ENCODE measurements at places on chromosomes 1 and 21.

DNA sequence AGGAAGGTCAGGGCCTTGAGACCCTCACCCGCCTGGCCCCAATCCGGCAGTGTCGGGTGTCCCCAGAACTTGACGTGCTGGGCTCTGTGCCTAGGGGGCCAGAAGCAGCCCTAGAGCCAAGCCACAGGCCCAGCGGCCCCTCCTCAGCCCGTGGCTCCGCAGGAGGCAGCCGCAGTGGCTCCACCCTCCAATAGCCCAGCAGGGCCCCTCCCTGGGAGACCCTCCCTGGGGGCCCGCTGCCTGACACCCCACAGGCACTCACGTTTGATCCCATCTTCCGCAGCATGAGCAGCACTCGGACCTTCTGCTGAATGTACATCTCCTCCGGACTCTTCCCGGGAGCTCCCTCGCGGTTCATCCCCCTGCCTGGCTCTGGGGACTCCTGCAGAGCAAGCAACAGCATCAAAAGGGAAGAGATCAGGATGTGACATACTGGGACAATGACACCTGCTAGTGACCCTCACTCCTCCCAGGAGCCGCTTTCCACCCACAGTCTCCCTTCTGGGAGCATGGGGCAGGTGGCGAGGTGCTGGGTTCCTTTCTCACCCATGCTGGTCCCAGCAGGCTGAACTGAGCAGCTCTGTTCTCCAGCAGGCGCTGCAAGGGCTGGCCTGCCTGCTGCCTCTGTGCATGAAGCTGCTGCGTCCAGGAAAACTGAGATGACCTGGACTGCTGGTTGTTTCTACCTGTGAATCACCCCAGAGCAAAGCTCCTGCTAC is 38.2 kb downstream of the CTNNBIP1 start:
- DNase-seq: no peak

GRCh38 chr1:206831650-206832049 is 33.8 kb upstream of the IL20 start:
- no peak for DNase-seq

GRCh38 chr1:162854245-162854882 is 6.6 kb downstream of the CCDC190 start:
- peak; percentile 63 for DNase-seq

DNA sequence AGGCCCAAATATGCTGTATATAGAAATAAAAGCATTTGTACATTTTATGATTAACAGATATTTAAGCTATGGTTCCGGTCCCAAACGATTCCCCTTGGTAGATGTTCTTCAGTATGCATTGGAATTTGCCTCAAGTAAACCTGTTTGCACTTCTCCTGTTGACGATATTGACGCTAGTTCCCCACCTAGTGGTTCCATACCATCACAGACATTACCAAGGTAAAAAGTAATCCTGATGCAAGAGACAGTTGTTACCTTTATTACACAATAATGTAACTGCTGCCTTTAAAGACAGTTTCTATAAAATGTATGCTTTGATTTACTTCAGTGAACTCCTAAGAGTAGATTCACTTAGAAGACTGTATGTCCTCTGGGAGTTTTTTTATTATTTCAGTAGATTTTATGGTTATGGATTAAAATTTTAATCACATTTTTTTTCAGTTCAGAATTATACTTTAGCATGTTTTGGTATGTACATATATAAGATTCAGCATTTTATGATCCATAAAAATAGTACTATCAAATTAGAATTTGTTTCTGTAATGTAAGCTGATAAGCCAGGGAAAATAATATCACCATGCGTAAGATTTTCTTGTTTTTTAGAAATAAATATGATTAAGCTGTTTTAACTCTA is 96.5 kb downstream of the USP25 start:
- DNase-seq: peak; percentile 50

DNA sequence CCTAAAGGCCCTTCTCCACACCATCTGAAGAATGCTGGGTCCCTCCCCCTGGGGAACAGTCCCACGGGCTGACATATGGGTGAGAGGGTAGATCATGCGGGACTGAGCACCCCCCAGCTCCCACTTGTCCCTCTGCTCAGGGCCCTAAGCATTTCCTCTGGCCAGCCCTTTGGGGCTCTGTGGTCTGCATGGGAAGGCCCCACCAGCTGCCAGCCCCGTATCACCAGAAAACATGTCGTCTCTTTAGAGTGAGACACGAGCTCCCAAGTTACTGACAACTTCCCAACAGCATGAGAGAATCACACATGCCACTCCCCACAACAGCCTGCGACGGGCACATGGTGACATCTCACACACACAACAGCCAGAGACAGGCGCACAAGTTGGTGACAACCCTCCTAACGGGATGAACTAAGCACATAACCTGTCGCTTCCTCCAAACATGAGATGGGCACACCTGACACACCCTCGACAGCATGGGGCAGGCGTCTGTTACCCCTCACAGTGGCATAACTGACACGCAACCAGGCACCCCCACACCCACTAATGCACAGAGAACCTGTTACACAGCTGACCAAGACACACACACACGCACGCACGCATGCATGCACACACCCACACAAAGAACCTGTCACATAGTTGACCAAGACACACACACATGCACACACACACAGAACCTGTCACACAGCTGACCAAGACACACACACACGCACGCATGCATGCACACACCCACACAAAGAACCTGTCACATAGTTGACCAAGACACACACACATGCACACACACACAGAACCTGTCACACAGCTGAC is 41.2 kb downstream of the AHDC1 start:
- no peak for DNase-seq

GRCh38 chr1:236281198-236281653 is 532 bp downstream of the ERO1B start:
- DNase-seq: peak; percentile 46

DNA sequence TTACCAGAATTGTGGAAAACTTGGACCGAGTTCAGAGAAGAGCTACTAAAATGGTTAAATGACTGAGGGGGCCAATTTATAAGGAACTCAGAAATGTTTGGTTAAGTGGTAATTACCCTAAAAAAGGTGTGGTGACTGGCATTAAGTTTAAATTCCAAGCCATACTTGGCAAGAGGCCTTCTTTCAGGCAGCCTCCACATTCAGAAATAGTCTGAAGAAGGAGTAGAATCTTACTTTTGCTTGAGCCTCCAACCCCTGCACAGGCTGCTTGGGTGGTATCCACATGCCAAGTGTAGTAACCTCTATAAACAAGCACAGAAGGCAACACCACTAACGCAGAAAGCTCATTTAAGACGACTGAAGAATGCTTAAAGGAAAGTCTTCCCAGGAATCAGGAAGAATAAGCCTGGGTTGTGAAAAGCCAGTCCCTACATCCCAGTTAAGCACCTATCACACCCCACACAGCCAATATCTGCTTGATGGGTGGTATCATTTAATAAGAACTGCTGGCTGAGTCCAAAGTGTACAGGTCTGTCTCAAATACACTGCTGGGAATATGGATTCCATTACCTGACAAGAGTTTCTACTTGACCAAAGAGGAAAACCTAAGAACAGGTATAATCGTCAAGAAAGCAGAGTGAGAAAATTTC is 13.7 kb upstream of the GORAB start:
- DNase-seq: no peak
